ENCODE measurements at places on chromosomes 12 and 14. TPM values are rescaled to one million over a fixed set of nuclear protein-coding genes. Genes with fewer than 3 reads are reported as not detected.

Gene SIRT4
- 4.1 TPM for total RNA-seq

Gene GCN1
- total RNA-seq, result 62.4 TPM

Gene KERA
- 1.2 TPM for total RNA-seq

Gene NPFF
- total RNA-seq, result not detected

Gene EPYC
- not detected for total RNA-seq

Gene DEPDC4
- 2.4 TPM for total RNA-seq

Gene SDR9C7
- 0.41 TPM for total RNA-seq
